ENCODE measurements at places on chromosomes 4 and X. TPM values are rescaled to one million over a fixed set of nuclear protein-coding genes. Genes with fewer than 3 reads are reported as not detected.

Gene PPP1R2C
- total RNA-seq: not detected

Gene TEX13D
- not detected for total RNA-seq

DNA sequence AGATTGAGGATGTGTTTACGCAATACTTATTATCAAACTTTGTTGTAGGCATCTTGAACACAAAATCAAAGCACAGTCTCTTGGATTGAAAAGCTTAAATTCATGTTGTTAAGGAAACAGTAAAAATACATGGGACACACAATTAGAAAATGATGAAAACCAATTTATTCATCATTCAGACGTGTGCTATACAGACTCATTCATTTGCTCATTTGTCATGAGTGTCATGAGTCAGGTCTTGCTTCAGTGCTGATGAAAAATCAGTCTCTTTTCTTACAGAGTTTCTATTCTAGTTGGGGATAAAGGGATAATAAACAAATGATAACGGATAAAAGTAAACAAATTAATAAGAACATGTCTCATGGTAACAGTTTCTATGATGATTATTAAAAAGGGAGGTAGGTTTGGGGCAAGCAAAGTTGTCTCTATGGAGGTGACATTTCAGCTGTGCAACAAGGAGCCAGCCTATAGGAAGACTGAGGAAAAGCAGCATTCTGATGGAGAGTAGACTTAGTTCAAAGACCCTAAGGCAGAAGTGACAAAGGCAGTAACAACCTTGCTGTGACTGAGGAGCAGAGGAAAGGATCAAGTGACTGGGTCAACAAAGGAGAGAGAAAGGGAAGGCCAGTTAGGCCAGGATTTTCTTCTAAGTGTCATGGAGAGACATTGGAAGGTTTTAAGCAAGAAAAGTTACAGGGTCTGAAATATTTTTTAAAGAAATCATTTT lies 224.0 kb upstream of the HHIP start:
- DNase-seq: no peak

GRCh38 chrX:131301155-131301554 lies 12.0 kb upstream of the IGSF1 start:
- no peak for DNase-seq

- no peak for DNase-seq
Measured at GRCh38 chr4:69782651-69783310, 22.4 kb upstream of the SULT1B1 start.

DNA sequence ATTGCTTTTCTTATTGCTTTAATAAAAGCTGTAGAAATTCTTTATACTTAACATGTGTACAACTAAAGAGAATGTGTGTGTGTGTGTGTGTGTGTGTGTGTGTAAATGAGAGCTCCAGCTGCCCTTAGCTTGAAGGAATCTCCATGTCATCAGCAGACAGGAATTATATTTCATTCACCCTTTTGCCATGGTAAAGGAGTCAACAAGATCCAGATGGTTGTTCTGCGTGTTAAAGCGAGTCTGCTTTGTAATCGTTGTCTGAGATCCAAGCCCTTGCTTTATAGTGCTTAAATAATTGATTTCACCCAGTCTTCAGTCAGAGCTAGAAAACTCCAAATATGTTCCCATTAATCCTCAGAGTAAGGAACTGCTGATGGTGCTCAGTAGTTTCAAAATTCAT lies 285.5 kb downstream of the PDGFC start:
- peak; percentile 94 for DNase-seq

GRCh38 chr4:156946516-156947424 lies 24.8 kb downstream of the PDGFC start:
- peak; percentile 99 for DNase-seq

GRCh38 chr4:47145630-47146029 lies 114.3 kb downstream of the GABRB1 start:
- DNase-seq: peak; percentile 6
